ENCODE measurements at places on chromosomes 2 and 18.

DNA sequence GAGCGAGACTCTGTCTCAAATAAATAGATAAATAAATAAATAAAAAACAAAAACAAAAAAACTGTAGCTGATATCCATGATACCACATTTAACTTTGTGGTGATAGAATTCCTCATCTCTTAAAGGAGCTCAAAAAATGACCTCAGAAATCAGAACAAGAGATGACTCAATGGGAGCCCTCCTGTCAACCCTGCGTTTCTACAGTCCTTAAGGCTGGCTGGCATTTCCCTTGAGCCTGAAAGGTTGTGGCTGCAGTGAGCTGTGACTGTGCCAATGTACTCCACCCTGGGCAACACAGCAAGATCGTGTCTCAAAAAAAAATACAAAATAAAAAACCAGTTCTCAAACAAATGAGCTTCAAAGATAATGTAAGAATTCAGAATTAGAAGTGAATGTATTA, 40.4 kb downstream of the CHST9 start:
- DNase-seq = no peak

- DNase-seq = no peak
Observed at GRCh38 chr2:41194230-41194629, 742.3 kb upstream of the SLC8A1 start.

DNA sequence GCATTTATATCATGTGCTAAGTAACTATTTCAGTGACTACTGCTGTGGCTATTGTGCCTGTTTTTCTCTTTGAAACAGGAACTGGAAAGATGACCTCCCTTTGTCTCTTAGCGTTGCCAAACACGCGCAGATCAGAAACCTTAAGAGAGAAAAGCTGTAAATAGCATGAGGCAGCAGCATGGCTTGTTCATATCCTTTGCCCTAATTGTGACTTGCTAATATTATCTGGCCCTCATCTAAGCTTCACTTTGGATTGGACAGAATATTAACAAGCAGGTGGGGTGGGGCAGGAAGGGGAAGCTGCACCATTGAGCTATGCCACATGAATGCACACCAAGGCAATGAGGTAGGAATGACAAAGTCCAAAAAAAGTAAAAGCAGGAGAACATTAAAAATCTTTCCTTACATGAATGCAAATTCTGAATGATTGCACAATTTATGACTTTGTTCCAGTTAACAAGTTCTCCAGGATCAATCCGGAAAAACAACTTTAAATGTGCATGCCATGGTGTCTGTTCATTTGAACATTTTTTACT, 128.4 kb downstream of the IRS1 start:
- no peak for DNase-seq

DNA sequence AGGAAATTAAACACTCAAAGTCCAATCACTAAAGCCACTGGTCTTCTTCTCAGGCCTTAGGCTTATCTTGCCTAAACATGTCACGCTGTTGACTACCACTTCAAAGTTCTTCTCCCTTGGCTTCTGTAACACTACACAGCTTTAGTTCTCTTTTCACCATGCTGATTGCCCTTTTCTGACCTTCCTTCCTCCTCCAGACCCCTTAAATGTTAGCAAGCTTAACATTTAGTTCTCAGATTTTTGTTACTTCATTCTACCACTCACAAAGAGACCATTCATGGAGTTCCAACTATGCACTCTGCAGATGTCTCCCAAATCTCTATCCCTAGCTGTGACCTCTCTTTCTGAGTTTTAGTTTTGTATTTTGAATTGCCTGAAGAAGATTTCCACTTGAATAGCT, 64.4 kb downstream of the TTC21B start:
- DNase-seq = no peak

GRCh38 chr2:219287580-219288265, 8.6 kb downstream of the DNAJB2 start:
- no peak for DNase-seq

- no peak for DNase-seq
Observed at GRCh38 chr2:174877751-174878150, 113.5 kb upstream of the CHRNA1 start.

- DNase-seq = no peak
Observed at GRCh38 chr2:215619022-215619958, 183.4 kb upstream of the FN1 start.

- no peak for DNase-seq
Observed at GRCh38 chr2:63741884-63742579, 99.7 kb upstream of the UGP2 start.

- no peak for DNase-seq
Observed at GRCh38 chr2:158676295-158676694, 118.8 kb upstream of the DAPL1 start.

DNA sequence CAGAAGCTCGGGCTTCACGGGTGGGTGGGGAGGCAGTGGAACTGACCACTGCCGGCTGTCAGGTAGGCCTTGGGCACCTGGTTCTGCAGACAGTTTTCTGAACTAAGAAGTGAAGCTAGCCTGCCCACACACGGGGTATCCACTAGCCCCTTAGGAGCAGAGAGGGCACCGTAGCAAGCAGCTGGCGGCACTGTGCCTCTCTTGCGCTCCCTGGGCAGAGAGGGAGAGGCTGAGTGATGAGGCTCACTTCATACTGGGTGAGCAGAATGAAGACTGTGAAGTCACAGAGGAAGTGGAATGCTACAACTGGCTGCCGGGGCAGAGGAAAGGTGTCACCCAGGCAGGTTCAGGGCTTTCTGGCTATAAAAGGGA, 753 bp downstream of the ITPRIPL1 start:
- peak; percentile 65 for DNase-seq

DNA sequence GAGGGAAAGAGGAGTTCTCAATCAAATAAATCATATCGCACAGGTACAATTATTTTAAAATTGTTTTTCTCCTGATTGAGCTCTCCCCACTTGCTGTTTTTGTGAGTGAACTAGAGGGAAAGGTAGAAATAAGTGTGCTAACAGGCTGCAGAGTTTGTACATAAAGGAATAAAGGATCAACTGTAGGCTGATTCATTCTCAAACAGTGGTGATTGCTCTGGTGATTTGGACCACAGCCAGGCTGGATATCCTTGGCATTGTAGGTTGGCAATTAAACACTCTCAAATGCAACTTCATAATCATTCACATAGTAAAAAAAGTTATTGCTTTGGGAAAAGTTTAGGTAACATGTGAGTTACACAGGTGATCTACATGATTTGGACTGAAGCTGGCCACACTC, 29.8 kb downstream of the LRP1B start:
- no peak for DNase-seq

DNA sequence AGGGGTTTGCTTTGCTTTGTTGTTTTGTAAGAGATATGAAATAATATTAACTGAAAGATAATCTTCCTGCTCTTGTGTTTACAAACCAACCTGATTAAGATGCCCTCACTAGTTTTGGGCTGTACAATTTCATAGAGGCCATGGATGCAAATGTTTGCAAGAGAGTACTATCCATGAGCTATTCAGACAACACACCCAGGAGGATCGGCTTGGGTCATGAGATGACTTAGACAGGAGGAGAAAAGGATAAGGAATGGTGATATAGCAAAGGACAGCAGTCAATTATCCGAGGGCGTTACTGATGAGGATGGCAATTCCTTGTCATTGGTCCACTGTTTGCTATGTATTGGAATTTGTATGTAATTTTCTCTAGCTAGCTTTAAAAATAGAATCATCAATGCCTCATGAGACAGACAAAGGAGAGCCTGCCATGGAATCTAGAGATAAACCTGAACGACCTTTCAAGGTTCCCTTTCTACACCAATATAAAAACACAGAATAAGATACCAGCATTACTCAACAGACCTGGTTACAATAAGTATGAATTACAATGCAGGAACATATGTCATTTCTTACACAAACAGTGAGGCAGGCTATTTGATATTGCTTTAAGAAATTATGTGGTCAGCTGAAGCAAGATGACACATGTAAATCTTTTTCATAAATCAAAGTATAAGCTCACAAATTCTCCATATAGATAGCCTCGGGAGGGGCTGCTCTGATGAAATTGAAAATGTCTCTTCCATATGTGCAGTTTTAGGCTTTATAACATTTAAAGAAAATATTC, 54.4 kb upstream of the SOS1 start:
- DNase-seq = no peak

DNA sequence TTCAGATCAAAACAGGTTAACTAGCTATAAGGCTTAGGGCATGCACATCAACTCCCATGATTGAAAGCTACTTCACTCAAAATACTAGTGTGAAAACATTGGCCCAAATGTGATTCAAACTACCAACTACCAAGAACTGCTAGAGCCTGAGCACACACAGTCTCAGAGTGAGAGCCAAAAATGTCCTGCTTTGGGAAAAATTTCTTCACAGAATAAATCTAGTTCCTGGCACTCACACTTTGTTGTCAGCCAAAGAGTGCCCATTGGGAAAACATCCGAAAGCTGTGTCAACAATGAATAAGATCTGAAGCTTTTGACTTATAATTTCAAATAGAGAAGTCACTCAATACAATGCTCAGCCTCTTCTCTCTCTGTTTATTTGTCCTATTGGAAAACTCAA, 182.7 kb downstream of the LRATD1 start:
- DNase-seq = no peak

DNA sequence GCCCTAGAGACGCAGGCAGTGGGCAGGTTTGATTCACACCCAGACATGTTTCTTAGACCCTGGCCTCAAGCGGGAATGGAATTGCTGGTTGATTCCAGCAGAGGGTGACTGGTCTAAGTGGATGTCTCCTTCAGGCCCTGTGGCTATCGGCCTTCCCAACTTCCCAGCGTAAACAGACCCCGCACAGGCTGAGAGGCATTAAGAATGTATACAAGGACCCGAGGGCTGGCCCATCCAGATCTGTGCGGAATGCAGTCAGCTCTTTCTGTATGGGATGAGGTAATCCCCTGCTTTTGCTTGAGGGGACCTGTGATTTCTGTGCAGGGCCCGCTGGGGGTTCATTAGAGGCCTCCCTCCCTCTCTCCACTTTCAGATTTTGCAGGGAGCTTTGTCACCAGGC, 6.5 kb downstream of the ACKR3 start:
- no peak for DNase-seq

DNA sequence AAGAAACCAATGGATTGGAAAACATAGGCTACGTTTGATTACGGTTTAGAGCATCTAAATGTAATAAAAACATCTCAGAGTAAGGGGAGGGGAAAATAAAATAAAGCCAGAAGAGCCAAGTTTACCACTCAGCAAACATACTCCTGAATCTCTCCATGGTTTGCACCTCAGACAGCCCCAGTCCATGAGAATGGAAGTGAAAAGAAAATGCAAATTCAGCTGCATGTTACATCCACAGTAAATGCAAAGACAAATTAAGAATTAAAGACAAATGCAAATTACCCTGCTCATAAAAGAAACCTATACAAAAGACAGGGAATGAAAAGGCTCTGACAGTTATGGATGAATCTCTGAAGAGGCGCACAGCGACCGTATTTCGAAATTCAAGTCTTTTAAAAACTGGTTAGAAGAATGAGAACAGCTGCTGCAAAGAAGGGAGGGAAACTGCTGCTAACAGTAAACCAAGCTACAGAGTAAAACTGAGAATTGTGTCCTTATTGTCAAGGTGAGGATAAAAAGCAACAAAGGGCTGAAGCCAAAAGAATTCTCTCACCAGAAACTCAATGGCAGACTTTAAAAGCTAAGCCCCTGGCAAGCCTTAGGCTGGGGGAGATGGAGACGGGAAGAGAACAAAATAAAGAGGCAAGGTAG, 197.9 kb upstream of the ACVR2A start:
- DNase-seq = no peak

DNA sequence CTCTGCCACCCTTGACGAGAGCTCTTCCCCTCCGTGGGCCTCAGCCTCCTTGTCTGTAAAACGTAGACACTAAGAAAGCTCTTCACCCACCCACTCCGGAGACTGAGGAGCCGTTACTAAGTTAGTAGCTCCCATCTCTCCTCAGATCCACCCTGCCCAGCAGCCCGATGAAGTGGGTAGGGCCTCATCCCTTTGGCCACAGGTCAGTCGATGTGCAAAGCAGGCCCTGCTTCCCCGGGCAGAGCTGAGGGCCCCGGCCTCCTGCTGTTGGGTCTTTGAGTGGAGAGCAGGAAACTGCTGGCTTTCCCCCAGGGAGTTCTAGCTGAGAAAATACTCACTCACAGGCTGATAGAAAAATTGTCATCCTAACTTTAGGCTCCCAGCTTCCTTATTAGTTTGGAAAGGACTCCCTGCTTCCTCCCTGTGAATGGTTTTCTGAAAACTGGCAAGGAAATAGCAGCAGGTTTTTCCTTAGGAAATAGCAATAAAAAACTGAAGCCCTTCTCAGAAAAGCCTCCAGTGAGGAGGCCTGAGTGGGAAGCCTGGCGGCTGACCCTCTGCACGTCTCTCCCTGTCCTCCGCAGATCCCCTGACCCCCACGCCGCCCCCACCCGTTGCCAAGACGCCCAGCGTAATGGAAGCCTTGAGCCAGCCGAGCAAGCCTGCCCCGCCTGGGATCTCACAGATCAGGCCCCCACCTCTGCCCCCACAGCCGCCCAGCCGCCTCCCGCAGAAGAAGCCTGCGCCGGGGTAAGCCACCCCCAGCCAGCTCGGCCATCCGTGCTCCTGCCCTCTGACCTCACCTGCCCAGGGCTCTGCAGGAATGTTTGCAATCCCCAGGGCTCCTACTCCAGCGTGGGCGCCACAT, 30.2 kb downstream of the ITGB1BP1 start:
- DNase-seq = no peak

- DNase-seq = peak; percentile 28
Observed at GRCh38 chr2:96345438-96345837, 9.9 kb downstream of the NCAPH start.

DNA sequence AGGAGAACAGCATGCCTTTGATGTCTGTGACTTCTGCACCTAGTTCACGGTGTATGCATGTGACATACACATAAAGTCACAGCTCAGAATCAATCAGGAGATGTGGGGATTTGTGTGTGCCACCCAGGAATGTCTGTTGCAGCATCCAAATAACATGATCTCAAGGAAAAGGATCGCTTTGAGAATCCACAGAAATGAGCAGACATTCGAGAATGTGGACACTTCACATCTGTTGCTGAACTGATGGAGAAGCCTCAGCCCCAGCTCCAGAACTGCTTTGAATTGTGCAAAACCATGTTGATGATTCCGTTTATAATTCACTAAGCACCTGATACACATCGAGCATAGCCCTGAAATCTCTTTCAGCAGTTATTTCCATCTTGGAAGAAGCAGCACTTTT, 208.6 kb downstream of the CMPK2 start:
- DNase-seq = no peak

GRCh38 chr18:8358033-8358765, 251.0 kb upstream of the RAB12 start:
- DNase-seq = no peak

DNA sequence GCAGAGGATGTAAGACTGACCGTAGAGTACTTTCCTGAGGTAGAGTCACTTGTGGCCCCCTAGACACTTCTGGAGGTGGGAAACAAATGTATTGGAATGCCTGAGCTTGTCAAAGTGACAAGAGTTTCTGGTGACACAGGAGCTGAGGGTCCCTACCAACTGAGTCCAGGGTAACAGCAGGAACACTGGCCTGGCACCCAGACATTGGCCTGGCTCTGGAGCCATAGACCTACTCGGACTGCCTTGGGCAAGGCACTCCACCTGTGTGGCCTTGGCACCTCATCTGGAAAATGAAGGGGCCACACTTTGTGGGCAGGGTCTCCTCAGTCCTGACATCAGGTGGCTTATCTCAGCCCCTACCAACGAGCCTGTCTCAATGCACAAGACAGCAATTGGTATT, 398.2 kb upstream of the CELF4 start:
- DNase-seq = no peak

GRCh38 chr2:229003256-229003655, 267.8 kb downstream of the PID1 start:
- DNase-seq = no peak

- DNase-seq = no peak
Observed at GRCh38 chr2:120673571-120674061, 62.1 kb upstream of the GLI2 start.
